ENCODE measurements at places on chromosomes 7 and 10.

DNA sequence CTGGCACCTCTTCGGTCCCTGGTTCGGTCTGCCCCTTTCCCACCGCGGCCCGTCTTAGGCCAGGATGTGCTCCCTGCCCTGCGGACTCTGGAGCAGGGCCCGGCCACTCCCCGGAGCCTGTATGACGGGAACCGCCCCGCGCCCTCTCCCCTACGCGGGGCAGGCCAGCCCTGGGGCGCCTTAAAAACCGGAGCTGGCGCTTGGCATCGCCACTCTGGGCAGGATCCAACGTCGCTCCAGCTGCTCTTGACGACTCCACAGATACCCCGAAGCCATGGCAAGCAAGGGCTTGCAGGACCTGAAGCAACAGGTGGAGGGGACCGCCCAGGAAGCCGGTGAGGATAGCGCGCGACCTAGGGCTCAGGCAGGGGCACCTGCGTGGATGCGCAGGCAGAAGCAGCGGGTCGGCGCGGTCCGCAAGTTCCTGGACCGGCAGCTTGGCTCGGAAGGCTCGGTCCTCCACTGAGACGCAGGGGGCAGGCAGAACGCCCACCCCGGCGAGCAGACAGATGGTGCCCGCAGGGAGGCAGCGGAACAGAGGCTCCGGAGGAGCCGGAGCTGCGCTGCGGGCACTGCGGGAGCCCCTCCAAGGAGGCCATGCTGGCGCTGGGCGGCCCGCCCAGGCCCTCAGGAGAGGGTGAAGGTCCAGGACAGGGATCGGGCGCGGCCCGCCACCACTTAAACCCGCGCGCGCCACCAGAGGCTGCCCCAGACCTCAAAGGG lies at the start of gene ADIRF:
TSS of gene ADIRF (plus strand) at position 212 of the 723 bp plus-strand sequence. CDS start at position 275, 63 bp downstream.
- DNase-seq = no peak

- no peak for DNase-seq
These were observed 36.8 kb downstream of the AVL9 start for GRCh38 chr7:32532086-32532485.

- no peak for DNase-seq
These were observed 93.2 kb downstream of the ADK start for GRCh38 chr10:74244097-74244685.

DNA sequence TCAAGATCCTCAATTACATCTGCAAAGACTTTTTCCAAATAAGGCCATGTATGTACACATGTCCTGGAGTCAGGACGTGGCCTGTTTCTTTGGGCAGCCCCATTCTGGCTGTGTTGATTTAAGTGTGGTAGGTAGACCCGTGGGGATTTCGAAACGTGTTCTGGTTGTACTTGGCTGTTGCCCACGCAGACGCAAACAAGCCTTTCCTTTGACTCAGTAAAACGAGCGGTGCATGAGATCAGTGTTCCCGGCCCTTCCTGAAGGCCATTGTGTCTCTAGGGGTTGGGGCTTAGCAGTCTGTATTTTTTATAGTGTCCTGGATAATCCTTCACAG lies 64.8 kb upstream of the DNAJB6 start:
- DNase-seq = no peak

DNA sequence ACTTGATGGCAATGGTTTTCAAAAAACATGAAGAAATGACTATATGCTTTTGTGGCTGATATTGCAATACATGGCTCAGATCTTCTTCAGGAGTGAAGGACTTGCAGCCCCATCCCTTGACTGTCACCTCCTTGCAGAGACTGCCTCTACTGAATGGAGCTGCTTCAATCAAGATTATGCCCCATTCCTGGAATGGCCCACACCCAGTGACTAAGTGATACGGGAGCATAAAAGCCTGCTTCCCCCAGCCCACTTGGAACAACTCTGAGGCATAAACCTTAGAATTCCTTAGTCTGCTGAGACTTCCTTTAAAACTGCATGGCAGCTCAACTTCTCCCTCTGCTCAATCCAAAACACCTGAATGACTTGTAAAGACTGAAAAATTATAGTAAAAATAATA lies 957.1 kb downstream of the SORCS3 start:
- no peak for DNase-seq

- DNase-seq = no peak
These were observed 58.3 kb downstream of the WIPF3 start for GRCh38 chr7:29864656-29865055.

DNA sequence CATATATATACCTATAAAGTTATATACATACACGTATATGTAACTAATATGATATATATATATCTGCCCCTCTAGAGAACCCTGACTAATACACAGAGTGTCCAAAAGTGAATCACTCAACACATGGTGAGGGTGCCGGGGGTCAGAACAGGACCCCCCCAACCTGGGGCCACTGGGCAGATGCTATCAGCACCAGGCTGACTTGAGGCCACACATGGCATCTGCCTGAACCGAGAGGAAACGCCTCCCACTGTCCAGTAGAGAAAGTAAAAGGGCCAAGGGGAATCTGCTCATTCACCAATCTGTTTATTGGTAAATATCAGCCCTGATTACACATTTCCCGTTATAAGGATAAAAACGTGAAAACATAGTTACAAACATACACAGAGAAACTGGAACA lies 218.3 kb downstream of the PTPRN2 start:
- DNase-seq = no peak

- no peak for DNase-seq
These were observed 55.4 kb downstream of the SLC37A3 start for GRCh38 chr7:140342727-140343514.

DNA sequence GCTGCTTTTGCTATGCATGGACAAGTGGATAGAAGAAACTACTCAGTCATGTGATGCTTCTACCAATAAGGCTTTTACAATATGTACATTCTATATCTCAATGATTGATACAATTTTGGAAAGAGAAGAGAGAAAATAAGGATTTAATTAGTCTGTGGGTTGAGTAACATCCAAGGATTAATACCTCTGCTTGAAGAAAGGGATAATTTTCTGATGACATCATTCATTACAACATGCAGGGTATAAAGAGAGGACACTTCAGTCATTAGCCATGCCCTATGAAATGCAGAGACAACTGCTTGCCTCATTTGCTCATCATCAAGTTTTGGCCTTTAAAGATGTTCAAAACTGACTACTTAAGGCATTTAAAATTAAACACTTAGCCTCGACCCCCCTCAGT lies 237.3 kb downstream of the AHR start:
- no peak for DNase-seq

GRCh38 chr10:103564776-103565520 lies 71.4 kb downstream of the NEURL1 start:
- DNase-seq = no peak

GRCh38 chr10:804191-804781 lies 114.8 kb upstream of the DIP2C start:
- DNase-seq = no peak

DNA sequence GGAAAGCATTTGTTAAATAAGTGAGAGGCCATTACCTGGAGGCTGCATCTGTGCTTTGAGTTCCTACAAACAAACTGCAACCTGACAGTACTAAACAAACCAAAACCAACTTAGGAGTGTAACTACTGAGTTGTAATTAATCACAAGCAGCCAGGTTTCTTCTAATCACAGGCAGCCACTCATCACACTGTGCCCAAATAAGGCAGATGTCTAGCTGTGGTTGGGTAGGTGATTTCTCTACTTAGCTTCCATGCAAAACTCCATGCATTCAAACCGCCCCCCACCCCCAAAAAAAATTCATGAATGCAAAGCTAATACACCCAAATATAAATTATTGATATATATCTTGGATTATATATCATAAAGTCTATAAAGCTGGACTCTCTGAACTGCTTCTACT lies 461.1 kb downstream of the ARL4A start:
- no peak for DNase-seq

DNA sequence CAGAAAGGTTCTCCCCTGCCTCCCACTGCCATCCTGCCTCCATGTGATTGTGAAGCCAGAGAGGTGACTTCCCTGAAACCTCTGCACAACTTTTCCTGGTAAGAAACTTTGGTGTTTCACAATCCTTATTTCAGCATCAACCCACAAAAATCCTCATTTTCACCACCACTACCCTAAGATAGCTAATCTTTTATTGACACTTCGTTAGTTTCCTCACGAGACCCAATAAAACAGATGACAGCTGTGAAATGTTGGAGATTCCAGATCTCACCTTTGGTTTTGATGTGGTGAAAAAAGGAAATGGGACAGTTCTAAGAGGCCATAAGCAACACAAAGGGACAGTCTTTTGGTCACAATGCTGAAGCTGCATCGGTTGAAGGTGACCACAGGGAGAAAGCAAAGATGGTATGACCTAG lies 59.9 kb upstream of the TM9SF3 start:
- no peak for DNase-seq

- DNase-seq = no peak
These were observed 101.2 kb downstream of the RGS10 start for GRCh38 chr10:119441151-119441821.

GRCh38 chr7:79159040-79159664 lies 294.3 kb downstream of the MAGI2 start:
- no peak for DNase-seq

DNA sequence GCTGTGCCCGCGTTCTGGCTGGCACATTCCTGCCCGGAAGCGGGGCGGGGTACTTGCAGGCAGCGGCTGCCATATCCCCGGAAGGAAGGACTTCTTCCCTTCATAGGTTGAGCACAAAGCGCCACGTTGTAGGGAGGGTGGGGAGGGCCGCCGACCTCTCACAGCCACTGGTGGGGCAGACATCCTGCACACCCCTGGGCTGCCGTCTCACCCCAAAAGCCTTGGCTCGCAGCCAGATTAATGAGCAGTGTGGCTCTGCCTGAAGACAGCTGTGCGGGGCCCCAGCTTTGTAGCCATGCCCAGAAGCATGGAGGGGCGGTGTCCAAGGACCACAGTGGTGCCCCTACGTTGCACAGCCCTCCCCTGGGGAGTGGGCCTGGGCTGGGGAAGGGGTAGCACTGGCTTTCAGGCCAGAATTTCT lies 54.3 kb upstream of the DPYSL4 start:
- no peak for DNase-seq

DNA sequence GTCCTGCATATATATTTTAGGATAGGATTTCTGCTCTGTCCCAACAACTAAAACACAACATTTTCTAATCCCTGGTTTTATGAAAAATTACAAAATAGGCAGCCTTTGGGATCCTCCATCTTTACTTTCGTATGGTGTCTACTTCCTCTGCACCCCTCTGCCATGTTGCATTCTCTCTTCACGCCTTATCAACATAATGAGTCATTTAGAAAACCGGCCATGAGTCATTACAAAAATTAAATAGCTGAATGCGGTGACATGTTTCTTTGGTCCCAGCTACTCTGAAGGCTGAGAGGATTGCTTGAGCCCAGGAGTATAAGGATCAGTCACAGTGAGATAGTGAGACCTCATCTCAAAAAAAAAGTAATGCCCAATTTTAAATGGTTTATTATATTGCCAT lies 148.1 kb upstream of the CELF2 start:
- no peak for DNase-seq

DNA sequence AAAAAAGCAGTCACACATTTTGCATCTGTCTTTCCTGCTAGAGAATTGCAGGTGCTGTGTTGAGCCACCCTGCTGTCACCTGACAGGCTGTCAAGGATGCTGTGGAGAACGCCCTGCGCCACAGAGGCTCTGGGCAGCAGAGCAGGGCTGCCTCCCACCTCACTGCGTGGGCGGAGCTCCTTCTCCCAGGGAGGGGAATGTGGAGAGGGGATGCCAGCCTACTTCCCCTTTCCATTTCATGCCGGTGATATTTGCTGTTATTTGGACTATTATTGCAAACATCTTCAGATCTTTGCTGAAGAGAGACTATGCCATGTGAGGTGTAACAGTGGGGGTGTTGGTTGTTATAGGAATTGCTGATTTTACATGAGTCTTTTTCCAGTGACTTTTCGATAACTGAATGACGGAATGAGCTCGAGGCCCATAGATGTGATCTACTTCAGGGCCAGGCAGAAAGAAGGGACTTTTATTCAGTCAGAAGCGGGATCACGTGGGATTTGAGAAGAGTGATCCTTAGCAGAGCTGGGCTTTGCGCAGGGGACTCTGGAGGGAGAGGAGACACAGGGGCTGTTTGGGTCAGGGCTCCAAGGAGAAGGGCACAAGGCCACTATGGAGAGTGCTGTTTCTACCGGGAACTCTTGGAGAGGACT lies 13.6 kb upstream of the PRKAG2 start:
- no peak for DNase-seq

- no peak for DNase-seq
These were observed 14.9 kb upstream of the MXI1 start for GRCh38 chr10:110192552-110192951.

DNA sequence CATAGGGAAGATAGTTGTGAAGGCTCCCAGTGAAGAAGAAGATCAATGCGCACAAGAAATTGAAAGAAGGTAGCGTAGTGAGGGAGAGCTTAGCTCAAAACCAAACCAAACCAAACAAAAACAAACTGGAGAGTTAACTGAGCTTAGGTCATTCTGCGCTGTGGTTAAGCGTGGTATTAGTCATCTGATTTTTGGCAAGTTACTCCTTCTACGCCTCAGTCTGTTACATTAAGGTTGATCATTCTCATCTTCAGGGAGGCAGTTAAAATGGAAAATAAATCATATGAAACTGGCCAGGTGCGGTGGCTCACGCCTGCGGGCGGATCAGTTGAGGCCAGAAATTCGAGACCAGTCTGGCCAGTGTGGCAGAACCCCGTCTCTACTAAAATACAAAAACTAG lies 259.7 kb downstream of the EXOC4 start:
- DNase-seq = no peak

DNA sequence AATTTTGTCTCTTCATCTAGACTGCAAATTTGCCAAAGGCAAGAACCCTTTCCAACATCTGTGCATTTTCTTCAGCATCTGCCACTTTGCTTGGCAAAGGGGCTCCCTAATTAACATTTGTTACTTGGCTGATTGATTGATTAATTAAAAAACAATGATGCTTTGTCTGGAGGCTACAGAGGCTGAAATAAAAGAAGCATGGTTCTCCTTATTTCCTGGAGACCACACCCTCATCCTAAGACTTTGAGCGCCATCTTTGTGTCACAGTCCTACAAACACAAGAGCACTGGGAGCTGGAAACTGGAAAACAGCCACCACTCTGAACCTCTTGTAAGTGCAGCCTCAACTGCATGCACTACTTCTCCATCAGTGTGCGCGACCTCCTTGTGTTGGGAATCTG lies 189.2 kb downstream of the C7orf25 start:
- DNase-seq = no peak

- no peak for DNase-seq
These were observed 29.8 kb downstream of the LEP start for GRCh38 chr7:128270826-128271272.

DNA sequence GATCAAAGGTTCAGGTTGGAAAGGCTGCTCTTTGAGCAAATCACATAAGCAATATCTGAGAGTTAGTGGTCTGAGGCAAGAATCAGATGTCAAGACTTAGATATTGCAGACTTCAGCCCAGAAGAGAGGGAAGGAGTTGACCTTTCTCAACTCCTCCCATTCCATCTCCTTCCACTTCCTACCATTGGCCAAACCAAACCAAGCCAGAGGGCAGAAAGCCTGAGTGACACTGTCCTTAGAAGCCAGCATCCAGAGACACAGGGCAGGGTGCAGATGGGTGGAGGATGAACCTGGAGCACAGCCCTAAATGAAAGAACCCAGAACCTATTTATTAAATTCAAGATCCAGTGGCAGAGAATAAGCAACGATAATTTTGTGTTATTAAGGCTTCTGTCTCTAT lies 180.5 kb downstream of the HIBADH start:
- no peak for DNase-seq

All from NCI-H2081 treated with DMSO at 0.1 percent for 48 hours (cell line).